Jurkat, Clone E6-1 (cell line): ENCODE measurements at places on chromosomes 11 and 22.

DNA sequence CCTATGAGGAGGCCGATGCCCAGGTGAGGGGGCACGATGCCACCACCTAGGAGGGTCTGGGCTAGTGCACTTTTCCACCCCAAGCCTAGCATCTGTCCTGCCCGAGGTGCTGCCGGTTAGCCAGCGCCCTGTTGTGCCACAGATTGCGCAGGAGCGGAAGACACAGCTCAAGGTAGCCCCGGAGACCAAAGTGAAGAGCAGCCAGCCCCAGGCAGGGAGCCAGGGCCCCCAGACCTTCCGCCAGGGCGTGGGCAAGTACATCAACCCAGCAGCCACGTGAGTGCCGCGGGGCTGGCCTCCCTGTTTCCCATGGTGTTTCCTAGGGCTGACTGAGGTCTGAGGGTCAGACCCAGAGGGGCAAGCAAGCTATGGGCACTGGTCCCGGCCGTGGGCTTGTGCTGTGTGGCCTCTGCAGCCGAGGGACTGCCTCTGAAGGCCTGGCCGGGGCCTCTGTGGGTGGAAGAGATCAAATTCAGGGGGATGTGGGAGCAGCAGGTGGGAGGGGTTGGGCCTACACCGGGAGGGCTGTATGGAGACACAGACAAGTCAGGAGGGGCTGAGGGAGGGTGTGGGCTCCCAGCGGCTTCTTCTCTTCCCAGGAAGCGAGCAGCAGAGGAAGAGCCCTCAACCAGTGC lies 29.1 kb downstream of the PPIL2 start:
- no peak for DNase-seq

DNA sequence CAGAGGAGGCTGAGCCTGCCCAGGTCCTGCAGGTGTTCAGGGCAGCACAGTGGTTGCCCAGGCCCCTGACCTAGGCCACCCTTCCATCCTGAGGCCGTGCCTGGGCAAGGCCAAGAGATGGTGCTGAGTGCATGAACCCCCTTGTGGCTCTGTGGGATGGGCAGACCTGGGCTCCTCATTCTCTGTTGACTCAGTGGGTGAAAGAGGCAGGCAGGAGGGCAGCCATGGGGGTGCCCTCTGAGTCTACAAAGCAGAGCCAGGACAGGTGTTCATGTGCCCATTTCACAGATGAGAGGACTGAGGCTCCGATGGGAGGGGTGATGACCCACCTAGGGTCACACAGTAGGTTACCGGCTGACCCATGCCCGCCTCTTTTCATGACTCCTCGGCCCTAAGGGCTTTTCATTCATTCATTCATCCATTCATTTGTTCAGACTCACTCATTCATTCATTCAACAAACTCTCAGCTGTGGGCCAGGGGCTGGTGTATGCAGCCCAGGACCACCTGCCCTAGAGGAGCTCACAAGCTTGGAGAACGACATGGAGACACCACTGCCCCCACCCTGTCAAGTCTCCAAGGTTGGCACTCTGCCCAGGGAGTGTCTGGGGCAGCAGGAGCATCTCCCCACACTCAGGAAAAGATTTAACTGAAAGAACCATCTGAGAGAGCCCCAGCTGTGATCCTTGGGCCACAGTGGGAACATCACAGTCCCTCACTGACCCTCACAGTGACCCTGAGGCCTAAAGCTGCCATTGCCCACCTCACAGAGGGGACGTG lies 40.5 kb downstream of the IGLL5 start:
- no peak for DNase-seq

- no peak for DNase-seq
Measured at GRCh38 chr11:61580271-61580888, 496 bp downstream of the SYT7 start.

DNA sequence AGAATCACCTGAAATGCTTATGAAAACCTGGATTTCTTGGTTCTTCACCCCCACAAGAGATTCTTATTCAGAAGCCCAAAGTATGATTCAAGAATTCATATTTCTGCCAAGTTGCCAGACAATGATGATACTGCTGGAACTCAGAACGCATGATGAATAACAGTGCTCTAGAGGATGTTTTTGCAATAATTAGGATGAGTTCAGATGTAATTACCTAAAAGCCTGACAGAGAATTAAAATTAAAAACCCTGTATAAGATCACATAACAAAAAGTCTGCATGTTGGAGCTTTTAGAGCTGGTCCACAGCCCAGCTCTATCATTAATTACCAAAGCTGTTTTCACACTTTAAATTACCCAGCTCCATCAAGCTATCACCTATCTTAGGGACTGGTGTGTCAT lies 211.8 kb downstream of the LUZP2 start:
- no peak for DNase-seq

DNA sequence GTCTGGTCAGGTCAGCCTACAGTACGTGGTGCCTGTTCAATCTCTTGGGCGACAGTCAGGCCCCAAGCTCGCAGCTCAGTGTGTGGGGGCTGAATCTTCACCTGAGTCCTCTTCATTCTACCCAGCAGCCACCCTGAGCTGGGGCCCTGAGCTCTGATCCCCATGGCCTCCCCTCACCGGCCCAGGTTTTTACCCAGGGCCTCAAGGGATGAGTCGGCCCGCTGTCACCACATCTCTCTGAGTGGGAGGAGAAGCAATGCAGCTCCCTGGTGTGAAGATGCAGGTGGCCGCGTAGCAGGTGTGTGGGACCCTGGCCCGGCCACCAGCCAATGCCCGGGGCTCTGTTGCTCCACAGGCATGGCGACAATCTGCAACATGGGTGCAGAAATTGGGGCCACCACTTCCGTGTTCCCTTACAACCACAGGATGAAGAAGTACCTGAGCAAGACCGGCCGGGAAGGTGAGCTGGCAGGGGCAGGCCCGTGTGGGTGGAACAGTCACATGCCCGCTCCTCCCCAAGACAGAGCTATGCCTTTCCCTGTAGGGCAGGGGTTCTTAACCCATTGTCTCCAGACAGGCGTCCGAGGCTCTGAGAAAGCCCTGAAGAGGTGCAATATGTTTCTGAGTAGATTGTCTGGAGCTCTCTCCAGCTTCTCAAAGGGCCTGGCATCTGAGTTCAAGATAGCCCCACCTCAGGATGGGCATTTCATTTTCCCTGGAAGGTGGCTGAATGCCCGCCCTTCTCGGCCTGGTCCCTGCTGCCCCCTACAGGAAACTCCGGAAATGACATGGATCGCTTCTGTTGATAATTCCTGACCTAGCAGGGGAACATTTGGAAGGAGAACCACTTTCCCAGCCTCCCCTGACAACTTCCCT lies 26.9 kb downstream of the POLR3H start:
- DNase-seq = no peak
